Activated CD4-positive, CD25-positive, alpha-beta regulatory T cell treated with anti-CD3 and anti-CD28 coated beads, Interleukin-2, amount 50 U/mL, for 24 hours (primary cell): ENCODE measurements at places on chromosomes 11 and 22.

GRCh38 chr11:68266121-68266891 is 5.5 kb downstream of the C11orf24 start:
- no peak for ATAC-seq

GRCh38 chr11:868802-869201 is 26.1 kb downstream of the TSPAN4 start:
- ATAC-seq: no peak

DNA sequence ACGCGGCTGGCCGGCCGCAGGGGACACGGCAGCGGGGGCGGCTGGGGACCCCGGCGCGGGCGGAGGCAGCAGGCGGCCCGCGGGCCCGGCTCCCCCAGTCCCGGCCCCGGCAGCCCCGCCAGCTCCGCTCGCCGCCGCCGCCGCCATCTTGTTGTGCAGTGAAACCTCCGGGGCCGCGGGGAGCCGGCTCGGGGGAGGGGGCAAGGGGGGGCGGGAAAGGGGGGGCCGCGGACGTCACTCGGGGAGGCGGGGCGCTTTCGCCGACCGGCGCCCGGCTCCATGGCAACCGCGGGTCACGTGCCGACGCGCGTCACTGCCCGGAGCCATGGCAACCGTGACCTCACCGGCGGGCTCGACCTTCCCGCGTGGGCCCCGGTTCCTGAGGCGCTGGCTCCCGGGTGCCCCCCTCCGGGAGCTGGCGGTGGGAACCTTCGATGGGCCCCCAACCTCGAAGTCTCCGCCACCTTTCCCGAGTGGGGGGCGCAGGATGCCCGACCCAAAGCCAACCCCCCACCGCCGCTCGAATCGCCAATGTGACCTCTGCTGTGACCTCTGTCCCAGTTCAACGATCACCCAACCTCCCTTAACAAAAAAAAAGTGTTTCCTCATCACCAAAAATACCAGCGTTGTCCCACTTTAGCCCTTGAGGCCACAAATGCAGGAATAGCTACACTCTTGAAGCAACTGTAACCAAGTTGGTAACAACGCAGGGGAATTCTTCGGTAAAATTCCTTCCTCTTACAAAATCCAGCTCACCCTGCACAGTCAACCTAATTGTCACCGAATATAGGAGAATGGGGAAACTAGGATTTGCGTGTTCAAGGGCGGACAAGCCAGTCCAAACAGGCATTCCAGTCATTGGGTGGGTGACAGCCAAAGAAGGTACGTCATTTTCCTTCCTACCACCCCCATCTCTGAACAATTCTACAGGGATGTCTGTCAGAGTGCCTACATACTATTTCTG is at the start of gene SIK3:
Gene SIK3 (minus strand): TSS at position 160 of the 964 bp plus-strand sequence. CDS start 13 bp downstream, at position 147.
- ATAC-seq: peak; percentile 86

GRCh38 chr11:43518408-43519160 is 159.9 kb downstream of the TTC17 start:
- no peak for ATAC-seq

GRCh38 chr22:32743046-32743445 is 58.5 kb upstream of the TIMP3 start:
- no peak for ATAC-seq

- peak; percentile 31 for ATAC-seq
Measured at GRCh38 chr11:134332189-134332631, 422 bp downstream of the GLB1L2 start.

DNA sequence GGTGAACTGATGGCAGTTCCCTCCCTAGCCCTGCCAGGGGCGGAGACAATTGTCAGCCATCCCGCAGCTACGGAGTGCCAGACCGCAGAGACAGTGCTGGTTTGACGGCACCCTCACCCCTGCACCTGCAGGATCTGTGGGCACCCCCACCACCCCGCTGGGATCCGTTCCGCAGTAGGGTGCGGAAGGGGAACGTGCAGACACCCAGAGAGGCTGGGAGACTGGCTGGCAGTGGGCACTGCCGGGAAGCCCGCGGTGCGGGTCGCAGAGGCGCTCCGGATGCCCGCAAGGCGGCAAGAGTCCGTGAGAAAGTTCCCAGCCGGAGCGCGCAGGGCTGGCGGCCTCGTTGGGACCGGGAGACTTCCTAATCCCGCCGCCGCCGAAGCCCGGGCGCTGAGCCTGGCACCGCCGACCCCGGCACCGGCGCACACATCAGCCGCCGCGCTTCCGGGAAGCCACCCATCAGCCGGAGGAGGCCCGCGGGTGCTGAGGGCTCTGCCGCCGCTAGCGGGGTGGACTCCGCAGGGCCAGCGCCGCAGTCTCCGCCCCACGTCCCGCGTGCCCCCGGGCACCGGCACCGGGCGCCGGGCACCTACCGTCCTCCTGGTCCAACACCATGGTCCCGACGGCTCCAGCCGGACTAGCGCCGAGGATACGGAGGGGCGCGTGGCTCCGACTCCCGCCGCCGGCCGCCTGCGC is 4.3 kb upstream of the LMO1 start:
- ATAC-seq: peak; percentile 28

DNA sequence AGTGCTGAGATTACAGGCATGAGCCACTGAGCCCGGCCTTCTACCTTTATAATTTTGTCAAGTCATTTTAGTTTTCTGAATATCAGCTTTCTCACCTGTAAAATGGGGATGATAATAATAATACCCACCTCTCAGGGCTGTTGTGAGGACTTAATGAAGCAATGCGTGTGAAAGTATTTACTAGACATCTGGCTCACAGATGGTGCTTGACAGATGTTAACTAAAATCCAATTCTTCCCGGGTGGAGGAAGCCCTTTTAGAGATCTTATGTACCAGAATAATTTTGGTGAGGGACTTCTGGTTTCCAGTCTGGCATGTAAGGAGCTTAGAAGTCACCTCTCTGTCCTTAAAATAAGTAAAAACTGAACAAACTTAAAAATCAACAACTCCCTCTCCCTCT is 43.7 kb upstream of the NUP160 start:
- ATAC-seq: no peak

GRCh38 chr22:19772673-19773469 is 12.3 kb downstream of the TBX1 start:
- ATAC-seq: no peak

DNA sequence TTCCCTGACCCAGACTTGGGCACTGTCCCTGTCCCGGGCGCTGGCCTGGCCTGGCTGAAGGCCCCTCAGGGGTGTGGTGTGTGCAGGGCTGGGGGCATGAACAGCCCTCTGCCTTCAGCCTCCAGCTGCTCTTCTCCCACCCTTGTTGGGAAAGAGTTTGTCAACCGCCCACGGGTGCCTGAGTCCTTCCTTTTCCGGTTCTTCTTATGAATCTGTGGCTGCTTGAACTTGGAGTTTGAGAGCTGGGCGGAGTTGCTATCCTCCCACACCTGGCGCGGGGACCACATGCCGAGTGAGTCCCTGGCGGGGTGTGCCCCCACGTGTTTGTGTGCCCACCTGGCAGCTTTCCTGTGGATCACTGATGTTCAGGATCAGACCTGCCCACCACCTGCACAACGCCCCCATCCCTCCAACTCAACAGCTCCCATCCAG is 13.4 kb downstream of the NFAM1 start:
- no peak for ATAC-seq

- no peak for ATAC-seq
Measured at GRCh38 chr22:47629791-47630655, 867.6 kb downstream of the TBC1D22A start.

GRCh38 chr11:11983427-11983826 is 25.0 kb downstream of the DKK3 start:
- no peak for ATAC-seq

DNA sequence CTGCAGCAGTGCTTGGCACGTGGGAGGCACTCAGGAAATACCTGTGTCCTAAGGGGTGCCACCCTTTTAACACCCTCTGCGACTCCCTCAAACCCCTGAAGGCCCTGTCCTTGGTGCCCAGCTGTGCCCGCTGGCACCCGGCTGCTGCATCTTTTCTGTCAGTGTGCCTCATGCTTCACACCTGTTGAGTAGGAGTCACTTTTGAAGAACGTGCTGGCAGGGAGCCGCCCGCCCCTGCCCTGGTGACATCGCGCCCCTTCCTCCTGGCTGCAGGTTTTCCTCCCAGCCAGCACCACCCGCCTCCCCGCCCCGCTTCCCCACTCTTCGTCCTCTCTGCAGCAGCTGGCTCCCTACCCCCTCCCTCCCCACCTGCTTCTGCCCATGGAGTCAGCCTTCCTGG is 17.8 kb downstream of the FRMD8 start:
- ATAC-seq: no peak

GRCh38 chr11:133738624-133739023 is 106.7 kb downstream of the SPATA19 start:
- ATAC-seq: no peak

DNA sequence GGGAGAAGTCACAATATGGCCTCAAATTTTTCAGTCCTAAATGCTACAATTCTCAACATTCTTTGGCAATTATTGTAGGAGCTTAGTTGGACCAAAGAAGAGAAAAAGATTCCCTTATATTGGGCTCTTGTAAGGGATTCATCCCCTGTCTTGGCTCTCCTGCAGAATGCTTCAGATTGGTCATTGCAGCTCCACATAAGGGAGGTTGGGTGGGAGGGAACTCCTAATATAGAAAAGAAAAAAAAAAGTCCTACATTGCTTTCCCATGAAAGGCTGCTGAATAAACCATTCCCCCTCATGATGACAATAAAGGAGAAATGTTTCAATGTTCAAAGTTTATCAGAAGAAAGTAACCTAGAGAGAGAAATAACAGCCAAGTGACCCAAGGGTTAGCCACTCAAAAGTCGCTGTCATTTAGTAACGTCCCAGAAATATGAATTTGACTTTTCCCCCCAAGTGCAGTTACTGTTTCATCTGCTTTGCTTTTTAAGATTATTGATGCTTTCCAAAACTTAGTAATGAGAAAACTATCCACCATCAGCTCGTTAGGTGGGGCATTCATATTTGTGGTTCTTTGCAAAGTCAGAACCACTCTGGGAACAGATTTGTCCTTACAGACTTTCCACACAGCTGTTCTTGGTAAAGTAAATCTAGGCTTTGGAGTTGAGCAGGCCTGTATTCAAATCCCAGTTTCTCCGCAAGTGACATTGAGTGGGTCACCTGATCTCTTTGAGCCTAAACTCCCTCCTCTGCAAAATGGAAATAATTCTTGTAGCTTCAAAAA is 5.0 kb upstream of the SLC1A2 start:
- no peak for ATAC-seq

GRCh38 chr11:79025622-79026021 is 415.2 kb downstream of the TENM4 start:
- no peak for ATAC-seq

DNA sequence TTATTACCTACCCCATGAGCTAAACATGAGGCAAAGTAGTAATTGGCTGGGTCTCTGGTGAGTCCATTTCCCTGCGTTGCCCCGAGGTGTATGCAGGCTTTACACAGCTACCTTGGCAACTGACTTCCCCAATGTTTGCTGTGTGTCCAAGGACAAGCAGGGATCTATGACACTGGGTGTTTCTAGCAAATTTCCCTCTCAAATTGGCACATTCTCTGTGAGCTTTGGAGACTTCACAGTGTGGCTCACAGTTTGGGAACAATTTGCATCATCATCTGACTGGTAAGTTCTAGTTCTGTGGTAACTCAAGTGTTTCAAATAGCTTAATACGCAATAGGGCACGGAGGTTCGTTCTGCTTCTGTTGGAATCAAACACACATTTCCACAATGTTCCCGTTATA is 12.5 kb downstream of the NNMT start:
- no peak for ATAC-seq

DNA sequence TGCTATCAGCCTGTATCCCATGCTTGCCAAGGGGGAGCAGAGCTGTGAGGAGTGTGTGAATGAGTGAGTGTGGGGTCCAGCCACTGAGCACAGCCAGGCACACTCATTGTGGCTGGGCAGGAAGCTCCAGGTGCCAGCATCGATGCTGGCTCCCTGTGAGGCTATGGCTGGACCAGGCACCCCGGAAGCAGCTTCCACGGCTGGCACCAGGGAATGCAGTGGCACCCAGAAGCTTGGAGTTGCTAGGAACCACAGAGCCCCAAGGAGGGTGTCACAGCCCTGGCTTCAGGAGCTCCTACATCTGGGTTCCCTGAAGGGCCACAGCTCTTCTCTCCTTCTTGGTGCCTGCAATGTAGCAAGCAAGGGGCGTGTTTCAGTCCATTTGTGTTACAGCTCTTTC is 625.9 kb upstream of the RAG2 start:
- no peak for ATAC-seq

DNA sequence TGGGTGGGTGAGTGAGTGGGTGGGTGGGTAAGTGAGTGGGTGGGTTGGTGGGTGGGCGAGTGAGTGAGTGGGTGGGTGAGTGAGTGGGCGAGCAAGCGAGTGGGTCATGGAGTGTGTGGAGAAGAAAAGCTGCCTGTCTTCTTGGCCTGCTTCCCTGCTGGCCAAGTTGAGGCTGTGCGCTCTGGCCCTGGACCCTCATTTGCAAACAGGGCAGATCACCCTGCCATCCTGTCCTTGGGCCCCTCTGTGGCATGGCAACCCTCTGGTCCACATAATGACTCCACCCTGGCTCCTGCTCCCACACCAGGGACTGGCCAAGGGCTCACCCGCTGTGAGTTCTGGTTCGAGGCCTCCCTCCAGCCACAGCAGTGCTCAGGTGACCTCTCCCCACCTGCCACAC is 35.1 kb downstream of the CAPN1 start:
- no peak for ATAC-seq

DNA sequence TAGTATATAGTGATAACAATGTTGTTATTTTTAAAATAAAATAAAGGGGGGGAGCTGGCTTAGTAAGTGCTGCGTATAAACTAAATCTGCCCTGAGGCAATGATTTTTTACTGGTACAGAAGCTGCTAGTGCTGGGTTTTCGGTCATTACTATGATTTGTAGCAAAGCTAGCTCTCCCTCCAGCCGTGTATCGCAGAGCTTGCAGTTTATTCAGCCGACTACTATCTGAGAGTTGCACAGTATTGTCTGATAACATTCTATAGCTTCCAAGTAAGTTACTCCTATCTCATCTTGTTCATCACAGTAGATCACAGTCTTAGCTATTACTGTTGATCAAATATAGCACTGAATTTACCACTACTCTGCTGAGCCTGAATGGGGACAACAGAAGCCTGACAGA is 805.5 kb upstream of the ARHGAP42 start:
- no peak for ATAC-seq

GRCh38 chr11:133118563-133119268 is 413.6 kb downstream of the OPCML start:
- ATAC-seq: no peak

DNA sequence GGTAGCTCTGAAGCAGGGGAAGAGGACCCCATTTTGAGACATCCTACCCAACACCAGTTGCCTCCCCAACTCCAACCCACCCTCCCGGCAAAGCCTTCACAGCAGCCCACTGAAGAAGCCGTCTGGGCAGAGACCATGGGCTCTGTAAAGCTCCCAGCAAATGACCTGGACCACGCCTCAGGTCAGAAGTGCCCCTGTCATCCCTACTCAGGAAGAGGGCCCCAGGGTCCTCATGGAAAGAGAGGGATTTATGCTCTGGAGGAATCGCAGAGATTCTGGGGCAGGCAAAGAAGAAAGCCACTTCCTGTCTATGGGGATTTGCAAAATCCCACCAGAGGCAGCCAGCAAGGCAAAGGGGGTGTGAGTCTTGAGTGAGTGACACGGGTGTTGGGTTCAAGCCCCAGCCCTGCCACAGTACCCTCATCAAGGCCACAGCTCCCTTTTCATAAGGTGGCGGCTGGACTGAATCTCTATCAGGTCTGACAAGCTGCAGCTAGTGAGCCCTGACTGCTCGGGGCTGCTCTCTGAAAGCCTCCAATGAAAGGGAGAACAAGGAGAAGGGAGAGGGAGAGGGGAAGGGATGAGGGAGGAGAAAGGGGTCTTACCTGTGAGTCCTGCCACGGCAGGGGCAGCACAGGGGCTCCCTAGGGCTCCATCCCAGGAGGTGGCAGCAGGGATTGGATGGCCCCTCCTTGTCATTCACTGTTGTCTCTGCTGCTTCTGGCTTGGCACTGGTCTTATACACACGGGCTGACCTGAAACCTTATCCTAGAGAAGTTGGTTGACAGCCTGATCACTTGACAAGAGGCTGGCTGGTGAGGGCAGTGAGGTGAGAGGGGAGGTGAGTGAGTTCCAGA is at the start of gene UCP3:
Gene UCP3 (minus strand): TSS at position 713 of the 857 bp plus-strand sequence. CDS start 2,043 bp downstream, outside the sequence.
- no peak for ATAC-seq
